Stimulated activated CD8-positive, alpha-beta memory T cell treated with anti-CD3 and anti-CD28 coated beads, Interleukin-15, amount 100 ng/mL, for 48 hours (primary cell): ENCODE measurements at places on chromosomes 3 and 15.

- no peak for DNase-seq
Observed at GRCh38 chr15:90097475-90097874, 4.8 kb downstream of the IDH2 start.

DNA sequence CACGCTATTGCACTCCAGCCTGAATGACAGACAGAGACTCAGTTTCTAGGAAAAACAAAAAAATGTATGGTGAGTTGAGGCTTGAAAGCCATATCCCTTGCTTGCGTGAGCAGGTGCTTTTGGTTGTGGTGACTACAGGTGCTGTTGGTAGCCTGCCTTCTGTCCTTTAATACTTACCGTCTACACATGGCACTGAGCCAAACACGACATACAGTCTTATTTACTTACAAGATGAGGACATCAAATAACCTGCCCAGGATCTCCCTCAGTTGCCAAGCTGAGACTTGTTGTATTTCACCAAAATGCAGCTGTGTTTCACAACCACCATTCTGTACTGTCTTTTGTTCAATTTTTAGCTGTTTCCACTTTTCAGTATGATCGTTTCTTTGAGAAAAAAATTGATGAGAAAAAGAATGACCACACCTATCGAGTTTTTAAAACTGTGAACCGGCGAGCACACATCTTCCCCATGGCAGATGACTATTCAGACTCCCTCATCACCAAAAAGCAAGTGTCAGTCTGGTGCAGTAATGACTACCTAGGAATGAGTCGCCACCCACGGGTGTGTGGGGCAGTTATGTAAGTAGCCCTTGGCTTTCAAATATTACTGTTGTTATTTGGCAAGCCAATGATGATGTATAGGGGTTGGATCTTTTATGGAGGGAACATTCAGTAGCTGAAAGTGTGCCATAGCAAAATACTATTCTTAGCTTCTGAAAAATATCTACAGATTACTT is 6.5 kb downstream of the ALAS1 start:
- no peak for DNase-seq

DNA sequence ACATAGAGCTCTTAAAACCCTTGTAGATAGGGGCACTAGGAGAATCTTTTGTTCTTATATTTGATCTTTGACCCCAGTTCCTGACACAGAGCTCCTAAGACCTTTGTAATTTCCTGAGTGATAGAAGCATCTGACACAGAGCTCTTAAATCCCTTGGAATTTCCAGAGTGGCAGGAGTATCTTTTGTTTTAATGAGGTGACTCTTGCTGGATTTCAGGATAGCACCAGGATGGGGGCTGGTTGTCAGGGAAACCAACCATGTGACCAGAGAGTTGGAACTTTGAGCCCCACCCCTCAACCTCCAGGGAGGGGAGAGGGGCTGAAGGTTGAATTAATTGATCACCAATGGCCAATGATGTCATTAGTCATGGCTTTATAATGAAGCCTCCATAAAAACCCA is 47.6 kb upstream of the ST8SIA2 start:
- DNase-seq = no peak

DNA sequence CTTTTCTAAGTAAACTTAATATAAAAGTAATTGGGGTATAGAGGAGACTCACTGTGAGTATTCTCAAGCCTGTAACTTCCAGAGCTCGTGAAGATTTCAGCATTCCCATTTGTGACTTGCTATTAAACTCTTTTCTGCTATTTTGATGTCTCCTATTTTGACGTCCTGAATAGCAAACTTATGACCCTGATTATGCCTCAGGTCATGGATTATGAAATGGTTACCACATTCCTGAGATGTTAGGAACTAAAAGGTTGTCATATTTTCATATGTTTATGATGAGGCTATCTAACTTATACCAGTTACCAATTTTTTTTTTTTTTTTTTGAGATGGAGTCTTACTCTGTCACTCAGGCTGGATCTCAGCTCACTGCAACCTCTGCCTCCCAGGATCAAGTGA is 105.5 kb downstream of the ATG7 start:
- DNase-seq = no peak

- DNase-seq = no peak
Observed at GRCh38 chr3:182105875-182106274, 394.1 kb downstream of the SOX2 start.

- no peak for DNase-seq
Observed at GRCh38 chr3:58271901-58272501, 34.0 kb upstream of the RPP14 start.
